ENCODE measurements at places on chromosomes 11 and 22.

DNA sequence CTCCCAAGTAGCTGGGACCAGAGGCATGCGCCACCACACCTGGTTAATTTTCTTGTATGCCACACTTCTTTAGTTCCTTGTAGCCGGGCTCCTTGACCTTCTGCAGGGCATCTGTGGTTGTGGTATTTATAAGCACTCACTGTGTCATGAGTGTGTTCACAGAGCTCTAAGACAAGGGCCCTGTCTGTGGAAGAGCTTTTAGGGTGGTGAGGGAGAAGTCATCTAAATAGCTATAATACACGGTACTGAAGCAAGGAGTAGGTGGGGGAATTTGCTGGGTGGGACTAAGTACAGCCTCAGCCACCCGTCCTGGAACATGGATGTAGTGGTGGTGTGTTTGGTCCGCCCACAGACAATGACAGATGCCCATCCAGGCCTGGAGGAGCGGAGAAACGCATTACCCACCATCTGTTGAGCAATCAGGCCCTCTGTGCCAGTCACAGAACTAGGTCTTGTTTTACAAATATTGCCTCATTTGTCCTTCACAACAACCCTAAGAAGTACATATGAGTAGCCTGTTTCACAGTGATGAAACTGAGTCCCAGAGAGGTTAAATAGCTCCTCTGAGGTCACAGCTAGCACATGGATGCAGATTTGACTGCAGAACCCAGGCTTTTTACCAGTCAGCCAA is 10.1 kb downstream of the ACO2 start:
- DNase-seq, result peak; percentile 73

DNA sequence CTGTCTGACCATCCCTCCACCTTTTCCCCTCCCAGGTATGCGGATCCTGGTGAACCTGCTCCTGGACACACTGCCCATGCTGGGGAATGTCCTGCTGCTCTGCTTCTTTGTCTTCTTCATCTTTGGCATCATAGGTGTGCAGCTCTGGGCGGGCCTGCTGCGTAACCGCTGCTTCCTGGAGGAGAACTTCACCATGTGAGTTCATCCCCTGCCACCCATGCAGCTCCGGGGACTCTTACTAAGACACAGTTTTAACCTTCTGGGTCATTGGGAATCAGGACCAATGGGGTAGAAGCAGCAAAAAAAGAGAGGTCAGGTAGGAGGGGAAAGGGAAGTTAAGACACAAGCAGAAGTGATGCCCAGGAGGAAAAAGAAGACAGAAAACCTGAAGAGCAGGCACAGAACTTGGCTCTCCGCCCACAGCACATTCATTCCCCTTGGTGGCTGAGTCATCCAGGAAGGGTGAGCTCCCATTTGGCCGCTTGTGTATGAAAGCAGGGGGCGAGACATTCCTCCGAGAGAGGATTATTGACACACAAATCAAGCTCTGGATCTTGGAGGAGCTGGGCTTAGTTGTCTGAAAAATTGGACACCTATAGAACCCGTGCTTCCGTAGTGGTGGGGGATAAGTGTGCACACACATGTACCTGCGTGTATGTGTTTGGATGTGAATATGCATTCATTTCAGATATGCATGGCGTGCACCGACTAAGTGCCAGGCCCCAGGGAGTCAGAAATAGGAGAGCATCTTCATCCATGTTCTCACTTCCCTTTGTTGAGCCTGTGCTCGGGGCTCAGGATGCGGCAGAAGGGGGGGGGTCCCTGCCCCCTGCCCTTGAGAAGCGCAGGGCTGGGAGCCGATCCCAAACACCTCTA is 64.2 kb downstream of the CACNA1I start:
- peak; percentile 77 for DNase-seq

DNA sequence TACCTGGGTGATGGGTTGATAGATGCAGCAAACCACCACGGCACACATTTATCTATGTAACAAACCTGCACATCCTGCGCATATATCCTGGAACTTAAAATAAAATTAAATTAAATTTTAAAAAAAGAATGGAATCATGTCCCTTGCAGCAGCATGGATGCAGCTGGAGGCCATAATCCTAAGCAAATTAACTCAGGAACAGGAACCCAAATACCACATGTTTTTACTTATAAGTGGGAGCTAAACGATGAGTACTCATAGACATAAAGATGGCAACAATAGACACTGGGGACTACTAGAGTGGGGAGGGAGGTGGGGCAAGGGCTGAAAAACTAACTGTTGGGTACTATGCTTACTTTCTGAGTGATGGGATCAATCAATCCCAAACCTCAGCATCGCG is 40.9 kb downstream of the CWC15 start:
- DNase-seq, result no peak

GRCh38 chr11:111909378-111909777 is 2.2 kb downstream of the CRYAB start:
- DNase-seq, result no peak

DNA sequence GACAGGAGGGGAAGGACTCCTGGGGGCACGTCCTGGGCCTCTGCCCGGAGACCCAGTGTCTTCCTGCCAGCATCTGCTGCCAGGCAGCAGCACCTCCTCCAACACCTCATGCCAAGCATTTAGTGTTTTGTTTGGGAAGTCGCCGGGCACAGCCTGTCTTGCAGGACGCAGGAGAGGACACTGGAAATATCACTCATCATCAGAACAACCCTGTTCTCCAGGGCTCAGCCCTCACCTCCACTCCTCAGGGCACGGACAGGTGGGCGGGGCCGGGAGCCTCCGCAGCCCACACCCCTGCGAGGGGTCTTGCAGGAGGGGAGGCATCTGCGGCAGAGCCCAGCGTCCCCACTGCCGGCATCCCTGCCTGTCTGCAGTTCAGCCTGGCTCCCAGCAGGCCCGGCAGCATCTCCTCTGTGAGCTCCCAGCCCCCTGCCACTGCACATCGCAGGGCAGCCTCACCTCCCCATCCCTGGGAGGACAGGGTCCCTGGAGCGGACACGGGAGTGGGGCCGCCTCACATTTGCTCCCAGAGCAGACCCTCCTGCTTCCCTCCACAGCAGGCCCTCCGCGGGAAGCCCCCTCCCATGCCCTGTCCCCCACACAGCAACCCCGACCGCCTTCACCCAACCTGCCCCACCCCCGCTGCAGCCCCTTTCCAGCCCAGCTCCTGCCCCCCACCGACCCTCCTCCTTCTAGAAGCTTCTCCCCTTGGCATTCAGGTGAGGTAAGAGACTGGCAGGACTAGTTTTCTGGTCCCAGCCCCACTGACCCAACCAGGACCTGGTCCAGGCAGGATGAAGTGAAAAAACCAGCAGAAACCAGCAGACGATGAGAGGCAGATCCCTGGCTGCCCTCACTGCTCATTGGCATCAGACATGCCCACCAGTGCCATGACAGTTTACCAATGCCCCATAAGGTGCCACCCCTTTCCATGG is 72.7 kb downstream of the BRD1 start:
- DNase-seq, result no peak

GRCh38 chr11:6656584-6656915 is 941 bp upstream of the DCHS1 start:
- DNase-seq, result no peak

GRCh38 chr11:46846510-46846830 is 390 bp upstream of the CKAP5 start:
- no peak for DNase-seq

DNA sequence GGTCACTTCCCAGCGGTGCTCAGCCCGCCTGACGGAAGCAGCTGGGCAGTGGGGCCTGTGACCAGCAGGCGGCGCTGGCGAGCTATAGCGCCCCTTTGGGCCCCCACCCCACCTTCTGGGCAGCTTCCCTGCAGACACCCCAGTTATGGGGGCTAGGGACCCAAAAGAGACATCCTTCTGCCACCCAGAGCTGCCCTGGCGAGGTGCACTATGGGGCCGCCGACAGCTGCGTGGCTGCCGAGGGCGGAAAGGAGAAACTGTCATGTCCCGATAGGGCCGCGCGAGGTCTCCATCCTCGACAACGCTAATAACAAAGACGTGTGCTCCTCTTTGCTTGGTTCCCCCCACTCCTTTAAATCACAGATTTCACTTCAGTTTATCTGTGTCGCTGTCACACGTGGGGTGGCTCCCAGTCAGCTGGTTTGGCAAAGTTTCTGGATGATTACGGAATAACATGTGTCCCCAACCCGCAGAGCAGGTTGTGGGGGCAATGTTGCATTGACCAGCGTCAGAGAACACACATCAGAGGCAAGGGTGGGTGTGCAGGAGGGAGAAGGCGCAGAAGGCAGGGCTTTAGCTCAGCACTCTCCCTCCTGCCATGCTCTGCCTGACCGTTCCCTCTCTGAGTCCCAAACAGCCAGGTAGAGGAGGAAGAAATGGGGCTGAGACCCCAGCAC is 673 bp upstream of the MYO7A start:
- DNase-seq, result peak; percentile 69

- no peak for DNase-seq
Observed at GRCh38 chr11:124878759-124879492, 13.7 kb downstream of the ROBO3 start.

- DNase-seq, result no peak
Observed at GRCh38 chr22:20565079-20565734, 57.8 kb downstream of the MED15 start.

DNA sequence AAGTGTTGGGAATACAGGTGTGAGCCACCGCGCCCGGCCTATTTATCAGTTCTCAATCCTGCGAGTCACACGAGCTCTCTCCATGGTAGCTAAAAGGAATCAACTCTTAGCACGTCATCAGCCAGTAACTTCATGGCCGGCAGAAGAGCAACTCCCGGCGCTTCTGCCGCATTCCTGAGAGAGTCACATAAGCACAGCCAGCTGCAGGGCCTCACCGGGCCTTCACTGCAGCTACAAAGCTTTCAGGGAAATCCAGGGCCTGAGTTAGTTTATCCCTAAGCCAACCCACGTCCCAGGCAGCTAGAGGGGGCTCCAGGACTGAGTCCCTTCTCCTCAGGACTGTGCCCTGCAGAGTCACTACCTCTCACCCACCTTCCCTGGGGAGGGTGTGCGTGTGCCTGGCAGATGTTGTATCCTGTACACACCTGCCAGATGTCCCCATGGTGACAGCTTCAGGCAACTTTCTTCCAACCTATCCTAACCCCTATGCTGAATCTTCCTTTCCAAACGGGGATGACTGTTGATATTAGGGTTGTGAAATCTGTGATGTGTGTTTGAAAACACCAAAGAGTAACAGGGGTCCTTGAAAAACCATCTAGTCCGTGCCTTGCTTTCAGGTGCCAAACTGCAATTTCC is 45.9 kb upstream of the ARFGAP3 start:
- peak; percentile 46 for DNase-seq

DNA sequence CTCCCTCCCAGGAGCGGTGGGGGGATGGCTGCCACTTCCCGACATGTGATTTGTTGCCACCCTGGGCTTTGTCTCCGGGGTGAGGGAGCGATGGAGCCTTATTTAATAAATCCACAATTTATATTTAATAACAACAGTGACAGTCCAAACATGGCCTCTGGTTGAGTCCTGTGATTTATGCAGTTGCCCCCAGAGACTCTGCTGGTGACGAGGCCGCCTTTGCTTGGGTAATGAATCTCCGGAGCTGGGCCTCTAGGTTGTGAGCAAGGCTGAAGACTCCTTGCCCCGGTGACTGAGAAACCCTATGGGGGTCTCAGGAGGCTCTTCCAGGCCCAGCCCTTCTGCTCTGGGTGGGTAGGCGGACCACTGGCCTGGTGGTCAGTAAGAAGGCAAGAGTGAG is 16.7 kb downstream of the MPPED1 start:
- no peak for DNase-seq

- no peak for DNase-seq
Observed at GRCh38 chr22:23243859-23244689, 63.8 kb downstream of the BCR start.
